Stimulated activated CD8-positive, alpha-beta memory T cell treated with anti-CD3 and anti-CD28 coated beads, Interleukin-2, amount 100 ng/mL, for 1 hour (primary cell): ENCODE measurements at places on chromosomes 2 and 18.

DNA sequence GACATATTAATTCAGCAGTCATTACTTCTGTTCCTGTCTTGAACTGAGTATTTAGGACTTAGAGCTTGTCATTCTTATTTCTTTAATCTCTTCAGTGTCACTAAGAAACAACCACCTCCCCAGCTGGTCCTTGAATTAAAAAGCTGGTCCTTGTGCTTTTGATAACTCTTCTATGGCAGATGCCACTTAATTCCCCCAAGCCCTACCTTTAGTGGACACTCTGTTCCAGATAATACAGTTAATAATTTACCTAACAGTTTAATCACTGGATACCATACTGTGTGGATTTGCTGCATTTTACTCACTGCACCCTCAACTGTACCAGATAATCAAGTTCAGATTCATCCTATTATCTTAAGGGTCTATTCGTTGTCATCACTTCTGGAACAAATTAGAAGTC, 73.1 kb downstream of the SKA1 start:
- DNase-seq, result no peak

GRCh38 chr2:55363636-55364035, 56.0 kb downstream of the CCDC88A start:
- no peak for DNase-seq

GRCh38 chr2:139314059-139314458, 533.9 kb upstream of the NXPH2 start:
- DNase-seq, result no peak

- DNase-seq, result no peak
These were observed 544 bp downstream of the DNAJC27 start for GRCh38 chr2:24971286-24971535.

GRCh38 chr2:16148632-16149348, 208.4 kb downstream of the MYCN start:
- no peak for DNase-seq

- no peak for DNase-seq
These were observed 504.3 kb upstream of the FAM98A start for GRCh38 chr2:34103437-34103836.

- DNase-seq, result no peak
These were observed 132.2 kb upstream of the CXCR4 start for GRCh38 chr2:136250131-136250530.

GRCh38 chr2:68799140-68800026, 64.8 kb downstream of the ARHGAP25 start:
- no peak for DNase-seq

DNA sequence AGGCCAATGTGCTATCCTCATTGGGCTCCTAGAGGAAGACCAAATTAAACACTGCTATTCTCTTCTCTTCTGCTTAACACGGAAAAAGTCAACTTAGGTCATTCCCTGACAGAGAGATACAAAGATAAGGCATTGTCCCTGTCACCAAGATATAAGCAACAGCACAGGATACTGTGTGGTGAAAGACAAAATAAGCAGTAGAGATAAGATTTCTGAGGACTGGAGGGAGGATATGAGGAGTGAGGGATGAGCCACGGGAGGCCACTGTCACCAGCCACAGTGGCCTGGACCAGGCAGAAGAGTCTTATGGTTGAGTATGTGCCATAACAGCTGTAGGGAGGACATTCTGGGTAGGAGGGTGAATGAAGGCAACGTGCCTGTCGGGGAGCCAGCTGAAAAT, 54.4 kb upstream of the SLC14A2 start:
- DNase-seq, result no peak

DNA sequence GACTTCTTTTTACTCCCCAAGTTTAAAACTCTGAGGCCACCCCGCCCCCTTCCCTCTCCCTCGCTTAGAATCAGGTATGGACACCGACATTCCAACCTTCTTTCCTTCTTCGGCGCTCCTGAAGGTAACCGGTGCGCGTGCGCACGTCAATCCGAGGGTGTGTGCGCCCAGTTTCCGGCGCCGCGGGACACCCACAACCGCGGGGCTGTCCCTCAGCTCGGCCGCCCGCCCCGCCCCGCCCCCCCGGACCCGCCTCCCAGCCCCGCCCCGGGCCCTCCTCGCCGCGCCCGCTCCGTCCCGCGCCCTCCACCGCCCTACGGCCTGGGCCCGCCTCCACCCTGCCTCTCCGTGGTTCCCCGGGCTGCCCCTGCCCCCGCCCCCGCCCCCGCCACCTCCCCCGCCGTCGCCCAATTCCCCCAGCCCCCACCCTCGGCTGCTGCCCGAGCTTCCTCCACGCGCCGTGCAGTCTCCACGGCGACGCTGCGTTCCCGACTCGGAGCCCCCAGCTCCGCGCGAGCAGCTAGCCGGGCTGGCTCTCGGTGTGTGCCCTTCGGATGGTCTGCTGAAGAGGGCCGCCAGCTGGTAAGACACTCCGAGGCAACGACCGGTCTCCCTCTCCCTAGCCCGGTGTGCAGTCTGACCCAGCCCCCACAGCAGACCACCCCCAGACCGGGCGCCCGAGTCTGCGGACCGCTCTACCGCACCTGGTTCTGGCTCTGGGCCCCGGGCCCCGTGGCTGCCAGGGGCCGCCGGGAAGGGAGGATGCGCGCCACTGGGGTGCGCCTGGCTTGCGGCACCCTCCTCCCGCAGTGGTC, 635 bp downstream of the ERICH2 start:
- DNase-seq, result peak; percentile 42

DNA sequence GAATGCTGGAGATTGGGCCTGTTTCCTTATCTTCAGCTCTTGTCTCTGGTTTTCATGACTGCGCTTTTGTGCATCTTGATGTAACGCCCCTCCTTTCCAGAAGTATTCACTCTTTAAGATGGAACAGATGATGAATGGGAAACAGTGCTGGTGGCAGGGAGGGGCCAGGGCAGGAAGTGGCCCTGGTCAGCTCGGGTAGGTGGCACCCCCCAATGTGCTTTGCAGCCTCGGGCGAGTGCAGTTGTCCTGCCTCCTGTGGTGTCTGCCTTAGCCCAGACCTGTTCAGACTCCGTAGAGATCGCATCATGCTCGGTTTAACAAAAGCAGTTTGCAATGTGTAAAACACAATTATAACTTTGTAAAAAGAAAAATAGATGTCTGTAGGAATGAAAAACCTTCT, 17.0 kb upstream of the MGAT4A start:
- DNase-seq, result no peak
